Activated naive CD4-positive, alpha-beta T cell treated with anti-CD3 and anti-CD28 coated beads, Interleukin-2, amount 10 ng/mL, durations not matched to agents 5 hours and 36 hours (primary cell): ENCODE measurements at places on chromosomes 2 and 18. TPM values are rescaled to one million over a fixed set of nuclear protein-coding genes. Genes with fewer than 3 reads are reported as not detected.

FEV gene
- not detected for total RNA-seq

LDLRAD4 gene
- total RNA-seq = 28.9 TPM

CDCA7 gene
- total RNA-seq = 80.3 TPM

SOX11 gene
- total RNA-seq = not detected

ERICH2 gene
- not detected for total RNA-seq

TMEM185B gene
- 22.8 TPM for total RNA-seq
